ENCODE measurements at places on chromosomes 11 and 22. TPM values are rescaled to one million over a fixed set of nuclear protein-coding genes. Genes with fewer than 3 reads are reported as not detected.

The SLC17A6 gene
- total RNA-seq, result not detected

The MS4A13 gene
- not detected for total RNA-seq

The XKR3 gene
- not detected for total RNA-seq

The MRGPRX3 gene
- 0.21 TPM for total RNA-seq

The OR52E8 gene
- total RNA-seq, result not detected
